ENCODE measurements at places on chromosomes 3 and 15.

GRCh38 chr15:33310481-33311311 lies at the start of gene RYR3:
TSS of gene RYR3 (plus strand) at chr15:33310967. CDS start at chr15:33311046, 79 bp downstream.
- DNase-seq = no peak

GRCh38 chr15:44738340-44738984 lies 2.1 kb downstream of the TRIM69 start:
- DNase-seq = no peak

- DNase-seq = no peak
Observed at GRCh38 chr3:45003859-45004258, 22.2 kb upstream of the CLEC3B start.

GRCh38 chr15:73244333-73244732 lies 124.4 kb downstream of the HCN4 start:
- DNase-seq = no peak

DNA sequence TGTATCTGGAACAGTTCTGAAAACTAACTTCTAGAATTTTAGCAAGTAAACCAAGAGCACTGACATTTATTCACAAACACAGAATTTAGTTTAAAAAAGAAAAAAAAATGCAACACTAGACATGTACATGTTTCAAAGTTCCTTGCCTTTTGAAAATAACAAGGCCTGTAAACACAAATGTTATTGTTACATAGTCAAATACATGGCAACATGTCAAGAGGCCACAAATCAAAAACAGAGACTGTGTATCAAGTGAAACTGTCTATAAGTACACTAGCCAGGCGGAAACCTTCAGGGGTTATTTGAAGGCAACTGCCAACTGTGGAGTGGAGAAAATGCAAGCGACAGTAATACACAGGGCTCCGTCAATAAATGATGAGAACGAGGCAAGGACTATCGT lies 547.6 kb downstream of the FOXP1 start:
- DNase-seq = no peak

- DNase-seq = no peak
Observed at GRCh38 chr3:10178892-10179291, 14.2 kb downstream of the IRAK2 start.

GRCh38 chr3:134103470-134103869 lies 73.7 kb upstream of the SLCO2A1 start:
- DNase-seq = no peak

DNA sequence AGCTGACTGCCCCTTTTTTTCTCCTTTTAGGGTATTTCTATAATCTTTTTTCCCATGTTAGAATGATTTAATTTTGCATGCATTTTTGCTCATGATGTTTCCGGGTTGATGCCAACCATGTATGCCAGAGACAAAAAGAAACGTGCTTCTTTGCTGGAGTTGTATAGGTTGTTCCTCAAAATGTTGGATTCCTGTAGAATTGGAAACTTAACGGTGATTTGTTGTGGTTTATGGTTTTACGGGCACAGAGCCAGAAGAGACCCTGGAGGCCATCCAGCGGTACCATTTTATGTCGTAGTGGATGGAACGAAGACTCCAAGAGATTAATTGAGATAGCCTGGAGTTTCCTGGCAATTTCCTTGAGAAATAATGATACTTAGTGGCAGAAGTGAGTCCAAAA lies 481.5 kb upstream of the RGMA start:
- no peak for DNase-seq

DNA sequence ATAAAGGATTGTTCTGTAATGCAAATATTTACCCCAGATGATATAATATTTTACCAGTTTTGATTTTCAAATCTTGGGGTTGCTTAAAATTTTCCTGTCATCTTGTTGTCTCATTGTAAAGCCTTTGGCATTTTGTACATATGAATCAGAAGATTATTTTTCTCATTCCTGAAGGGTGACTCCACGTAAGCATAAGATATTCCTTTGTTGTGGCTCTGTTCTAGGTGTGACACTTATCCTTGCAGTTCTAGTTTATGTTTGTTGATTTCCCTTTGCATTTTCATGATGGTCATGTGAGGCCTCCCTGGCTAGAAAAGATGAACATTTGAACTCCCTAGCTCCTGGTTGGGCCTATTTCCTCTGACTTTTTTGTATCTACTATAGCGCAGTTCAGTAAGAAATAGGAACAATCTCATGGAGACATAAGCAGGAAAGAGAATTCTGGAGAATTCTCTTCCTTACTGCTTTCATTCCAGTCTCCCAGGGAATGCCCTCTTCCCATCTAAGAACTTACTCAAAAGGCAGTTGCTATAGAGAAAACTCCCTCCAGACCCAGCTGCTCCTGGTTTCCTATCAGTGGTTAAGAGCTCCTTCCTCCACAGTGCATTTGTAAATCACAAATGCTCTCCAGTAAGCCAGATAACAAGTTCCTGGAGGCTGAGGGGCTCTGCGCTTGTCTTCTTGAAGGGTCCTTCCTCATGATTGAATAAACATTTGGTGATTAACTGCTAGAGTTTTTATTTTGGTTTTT lies 124.7 kb downstream of the WNT5A start:
- DNase-seq = no peak

DNA sequence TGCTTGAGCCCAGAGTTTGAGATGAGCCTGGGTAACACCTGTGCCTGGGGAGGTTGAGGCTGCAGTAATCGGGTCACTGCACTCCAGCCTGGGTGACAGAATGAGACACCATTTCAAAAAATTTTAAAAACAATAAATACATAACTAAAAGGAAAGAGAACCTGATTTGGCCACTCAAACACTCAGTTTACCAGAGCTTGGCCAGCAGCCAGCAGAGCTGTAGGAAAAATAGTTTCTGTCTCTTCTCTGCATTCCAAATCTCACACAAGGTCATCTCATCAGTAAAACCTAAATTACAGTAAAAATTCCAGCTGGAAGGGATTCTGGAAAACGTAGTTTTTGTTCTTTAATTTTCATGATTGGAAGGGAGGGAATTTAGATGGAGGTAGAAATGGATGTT lies 7.8 kb upstream of the PPM1L start:
- no peak for DNase-seq

GRCh38 chr3:38165722-38166387 lies 518 bp downstream of the OXSR1 start:
- no peak for DNase-seq

DNA sequence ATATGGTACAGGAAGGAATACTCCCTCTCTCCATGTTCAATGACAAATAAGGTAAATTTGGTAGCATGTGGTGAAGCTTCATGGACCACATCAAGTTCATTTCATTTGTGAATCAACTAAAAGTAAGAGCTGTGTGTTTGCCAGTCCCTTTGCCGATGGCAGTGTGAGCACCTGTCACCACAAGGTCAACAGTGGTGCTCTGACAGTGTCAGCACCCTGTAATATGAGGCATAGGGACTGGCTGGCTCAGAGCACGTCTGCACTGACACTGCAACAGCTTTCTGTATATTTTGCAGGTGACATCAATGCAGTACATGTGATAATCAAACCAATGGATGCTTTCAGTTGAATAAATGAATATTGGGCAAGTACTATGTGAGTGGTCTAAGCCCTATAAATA lies 852.4 kb downstream of the TUSC7 start:
- DNase-seq = no peak

DNA sequence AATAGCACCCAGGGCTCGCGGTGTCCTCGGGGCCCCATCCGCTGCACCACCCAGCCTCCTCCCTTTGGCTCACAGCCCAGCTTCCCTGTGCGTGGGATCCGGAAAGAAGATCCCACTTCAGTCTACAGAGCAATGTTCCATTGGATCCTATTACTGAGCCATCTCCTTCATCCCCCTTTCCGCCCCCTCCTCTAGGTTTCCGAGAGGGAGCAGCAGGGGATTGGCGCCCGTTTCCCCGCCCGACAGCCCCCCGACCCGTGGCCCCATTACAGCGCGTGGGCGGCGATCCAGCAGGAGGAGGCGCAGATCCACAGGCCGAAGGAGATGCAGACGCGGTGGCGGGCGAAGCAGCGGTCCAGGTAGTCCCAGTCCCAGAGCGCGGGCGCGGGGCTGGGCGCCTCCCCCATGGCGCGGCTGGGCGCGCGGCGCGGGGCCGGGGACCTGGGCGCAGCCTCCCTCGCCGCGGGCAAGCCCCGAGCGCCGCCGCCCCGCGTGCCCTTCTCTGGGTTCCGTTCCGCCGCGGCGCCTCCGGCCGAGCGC lies 340 bp downstream of the TMEM44 start:
- no peak for DNase-seq

- no peak for DNase-seq
Observed at GRCh38 chr3:62193586-62194345, 179.6 kb downstream of the FEZF2 start.

DNA sequence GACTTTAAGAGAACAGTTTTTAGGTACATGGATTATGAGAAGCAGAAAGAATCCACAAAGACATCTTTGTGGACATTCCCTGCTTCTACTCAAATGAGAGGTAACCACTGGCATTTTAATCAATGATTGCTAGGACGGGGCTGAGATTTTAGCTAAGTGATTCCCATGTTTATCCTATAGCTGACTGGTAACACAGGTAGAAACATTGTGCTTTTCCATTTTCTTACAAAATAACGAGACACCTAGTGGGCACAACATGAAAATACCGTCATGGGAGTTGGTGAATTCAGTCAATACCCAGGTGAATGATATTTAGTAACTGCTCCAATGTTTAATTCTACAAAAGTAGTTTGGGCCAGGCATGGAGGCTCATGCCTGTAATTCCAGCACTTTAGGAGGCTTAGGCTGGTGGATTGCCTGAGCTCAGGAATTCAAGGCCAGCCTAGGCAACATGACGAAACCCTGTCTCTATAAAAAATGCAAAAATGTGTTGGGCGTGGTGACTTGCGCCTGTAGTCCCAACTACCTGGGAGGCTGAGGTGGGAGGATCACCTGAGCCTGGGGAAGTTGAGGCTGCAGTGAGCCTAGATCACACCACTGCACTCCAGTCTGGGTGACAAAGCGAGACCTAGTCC lies 37.2 kb upstream of the DENND4A start:
- no peak for DNase-seq

DNA sequence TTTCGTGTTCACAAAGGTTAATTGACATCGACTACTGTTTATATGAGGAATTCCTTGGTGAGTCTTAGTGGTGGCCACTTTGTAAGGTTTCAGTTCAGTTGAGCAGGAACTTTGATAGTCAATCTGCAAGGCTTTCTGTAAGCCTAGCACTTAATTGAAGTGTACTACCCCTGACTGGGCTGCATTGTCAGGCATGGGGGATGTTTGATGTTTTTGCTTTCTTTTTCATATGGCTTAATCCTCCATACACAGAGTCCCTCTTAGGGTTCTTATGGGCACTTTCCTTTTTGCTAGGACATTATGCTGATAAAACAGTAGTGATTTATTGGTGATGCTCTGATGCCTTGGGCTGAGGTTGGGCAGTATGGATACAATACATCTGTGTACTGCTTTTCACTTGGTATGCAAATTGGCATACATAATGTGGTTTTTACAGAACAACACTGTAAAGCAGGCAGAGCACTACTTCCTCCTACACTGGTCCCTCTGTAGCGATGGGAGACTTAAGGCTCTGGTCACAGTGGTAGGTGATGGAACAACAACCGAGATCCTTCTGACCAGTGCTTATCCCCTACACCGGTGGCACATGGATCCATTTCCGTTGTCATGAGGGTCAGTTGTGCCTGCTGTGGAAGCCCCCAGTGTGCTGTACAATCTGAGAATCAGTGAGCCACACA lies 261.0 kb downstream of the MFSD1 start:
- DNase-seq = no peak

DNA sequence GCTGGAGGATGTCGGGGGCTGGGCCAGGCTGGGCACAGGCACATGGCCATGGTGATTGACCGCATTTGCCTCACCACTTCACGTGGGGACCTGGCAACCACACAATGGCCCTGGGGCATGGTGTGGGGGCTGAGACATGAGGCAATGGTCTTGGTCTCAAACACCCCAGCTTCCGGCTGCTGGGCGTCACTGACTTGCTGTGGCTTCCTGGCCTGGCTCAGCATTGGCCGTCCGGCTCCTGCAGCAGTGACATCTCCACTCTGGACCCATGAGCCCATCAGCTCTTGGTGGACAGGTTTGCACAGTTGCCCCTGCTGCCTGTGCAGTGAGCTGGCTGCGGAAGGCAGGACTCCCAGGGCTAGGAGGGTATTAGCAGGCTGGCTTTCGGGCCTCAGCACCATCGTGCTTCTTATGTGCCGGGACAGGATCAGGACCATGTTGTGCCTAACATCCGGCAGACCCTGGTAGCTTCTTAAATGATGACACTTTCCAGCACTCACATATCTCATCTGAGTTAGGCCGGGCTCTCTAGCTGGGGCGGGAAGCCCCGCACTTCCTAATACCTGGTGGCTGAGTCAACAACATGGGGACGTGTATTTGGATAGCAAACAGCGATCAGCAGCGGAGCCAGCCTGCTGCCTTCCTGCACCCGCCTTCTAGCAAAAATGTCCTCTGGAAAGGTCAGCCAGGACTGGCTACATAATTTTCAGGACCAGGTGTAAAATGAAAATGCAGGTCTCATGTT lies 34.1 kb downstream of the ZNF710 start:
- no peak for DNase-seq

DNA sequence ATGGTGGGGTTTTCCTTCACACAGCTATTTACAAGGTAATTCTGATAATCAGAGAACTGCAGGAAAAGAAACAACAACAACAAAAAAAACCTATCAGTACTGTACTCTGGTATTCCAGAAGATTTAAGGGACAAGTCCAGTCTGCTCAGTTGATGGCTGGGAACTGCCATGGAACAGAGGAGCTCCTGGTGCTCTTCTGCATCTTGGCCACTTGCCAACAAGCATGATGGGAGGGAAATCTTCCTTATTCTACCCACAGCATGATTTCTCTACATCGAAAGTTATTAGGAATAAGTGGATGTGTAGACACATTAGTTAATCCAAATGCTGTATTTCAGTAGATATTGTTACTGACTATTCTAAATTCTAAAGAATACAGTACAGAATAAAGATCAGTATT lies 51.7 kb downstream of the RASGRP1 start:
- DNase-seq = no peak

Measured in activated T-cell treated with anti-CD3 and anti-CD28 coated beads for 4 hours (primary cell).